ENCODE measurements at places on chromosomes 6 and 20.

DNA sequence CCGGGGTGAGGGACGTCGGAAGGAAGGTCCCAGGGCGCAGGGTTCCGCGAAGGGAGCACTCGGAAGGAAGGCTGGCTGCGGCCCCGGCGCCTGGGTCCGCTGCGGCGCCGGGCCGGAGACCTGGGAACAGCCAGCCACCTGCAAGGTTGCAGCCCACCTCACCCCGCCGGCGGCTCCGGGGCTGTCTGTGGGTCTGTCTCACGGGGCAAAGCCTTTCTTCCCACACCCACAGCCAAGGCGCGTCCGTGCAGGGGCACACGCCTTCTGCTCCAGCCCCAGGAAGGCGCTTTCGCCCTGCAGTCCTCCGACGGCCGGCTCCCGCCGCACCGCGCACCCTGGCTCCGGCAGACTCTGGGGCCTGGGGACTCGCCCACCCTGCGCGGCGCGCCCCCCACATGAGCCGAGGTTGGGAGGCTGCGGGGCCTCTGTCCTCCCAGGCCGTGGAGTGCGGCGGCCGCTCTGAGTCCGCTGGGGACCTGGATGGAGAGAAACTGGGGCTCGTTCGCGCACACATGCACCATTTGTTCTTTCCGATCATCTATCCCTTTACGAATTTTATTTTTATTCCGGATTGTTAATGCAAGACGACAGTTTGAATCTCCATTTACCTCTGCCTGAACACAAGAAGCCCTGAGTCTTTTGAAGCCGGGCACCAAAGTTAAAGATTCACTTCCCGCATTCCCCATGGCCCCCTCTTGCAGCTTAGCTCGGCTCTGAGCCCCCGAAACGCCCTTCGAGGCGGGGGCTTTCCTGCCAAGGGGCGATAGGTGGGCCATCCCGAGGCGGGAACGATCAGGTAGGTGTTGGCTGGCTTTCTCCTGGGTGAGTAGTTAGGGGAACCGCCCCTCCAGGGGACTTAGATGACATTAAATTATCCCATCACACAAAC, 4.5 kb upstream of the FOXC1 start:
- DNase-seq: no peak

GRCh38 chr6:116779573-116780164, 14.2 kb upstream of the FAM162B start:
- no peak for DNase-seq

DNA sequence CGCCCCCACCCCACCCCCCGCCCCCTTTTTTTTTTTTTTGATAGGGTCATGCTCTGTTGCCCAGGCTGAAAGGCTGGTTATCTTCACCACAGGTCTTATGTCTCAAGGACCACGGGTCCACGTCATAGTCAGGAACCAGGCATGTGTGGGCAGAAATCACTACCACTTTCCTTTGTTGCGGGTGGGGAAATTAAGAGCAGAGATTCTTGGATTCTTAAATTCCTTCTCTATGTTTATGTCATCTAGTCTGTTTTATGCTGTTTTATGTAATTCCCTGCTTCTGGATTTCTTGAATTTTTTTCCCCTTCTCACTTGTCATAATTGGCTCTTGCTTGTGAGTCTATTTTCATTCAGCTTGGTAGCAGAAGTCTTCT, 25.8 kb upstream of the PLCG1 start:
- DNase-seq: no peak

DNA sequence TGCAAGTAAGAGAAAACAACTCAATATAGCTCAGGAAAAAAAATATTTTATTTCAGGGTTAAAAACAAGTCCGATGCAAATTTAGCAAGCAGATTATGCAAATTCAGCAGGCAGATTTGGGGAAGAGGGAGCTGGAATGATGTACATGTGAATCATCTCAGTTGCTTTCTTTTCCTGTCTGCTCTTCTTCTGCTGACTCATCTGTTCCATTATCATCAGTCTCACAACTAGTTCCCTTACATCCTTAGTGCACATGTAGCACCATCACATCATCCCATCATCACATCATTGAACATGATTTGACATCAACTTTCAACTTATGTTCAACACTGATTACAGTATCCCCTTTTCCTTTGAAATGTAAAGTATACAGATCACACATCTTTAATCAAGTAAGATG, 11.5 kb upstream of the DEFB113 start:
- DNase-seq: no peak

DNA sequence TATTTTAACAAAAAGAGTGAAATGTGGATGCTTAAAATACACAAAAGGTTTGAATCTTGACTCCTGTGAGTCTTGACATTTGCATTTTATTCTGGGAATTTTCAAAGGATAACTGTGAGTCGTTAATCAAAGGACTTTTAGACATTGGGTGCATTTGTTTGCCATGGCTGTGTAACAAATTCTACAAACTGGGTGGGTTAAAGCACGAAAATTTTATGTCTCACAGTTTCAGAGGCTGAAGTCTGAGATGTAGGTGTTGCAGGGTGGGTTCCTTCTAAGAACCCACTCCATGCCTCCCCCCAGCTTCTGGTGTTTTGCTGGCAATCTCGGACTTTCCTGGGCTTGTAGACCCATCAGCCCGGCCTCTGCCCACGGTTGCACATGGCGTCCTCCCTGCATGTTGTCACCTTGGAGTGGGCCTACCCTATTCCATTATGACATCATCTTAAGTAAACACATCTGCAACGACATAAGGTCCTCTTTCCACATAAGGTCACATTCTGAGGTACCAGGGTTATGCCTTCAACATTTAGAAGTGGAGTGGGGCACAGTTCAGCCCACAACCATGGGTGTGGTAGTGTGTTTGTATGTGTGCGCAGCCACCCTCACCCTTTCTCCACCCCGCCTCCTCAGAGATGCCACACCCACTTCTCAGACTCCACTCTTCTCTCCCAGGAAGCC, 113.1 kb downstream of the FOXA2 start:
- DNase-seq: no peak

DNA sequence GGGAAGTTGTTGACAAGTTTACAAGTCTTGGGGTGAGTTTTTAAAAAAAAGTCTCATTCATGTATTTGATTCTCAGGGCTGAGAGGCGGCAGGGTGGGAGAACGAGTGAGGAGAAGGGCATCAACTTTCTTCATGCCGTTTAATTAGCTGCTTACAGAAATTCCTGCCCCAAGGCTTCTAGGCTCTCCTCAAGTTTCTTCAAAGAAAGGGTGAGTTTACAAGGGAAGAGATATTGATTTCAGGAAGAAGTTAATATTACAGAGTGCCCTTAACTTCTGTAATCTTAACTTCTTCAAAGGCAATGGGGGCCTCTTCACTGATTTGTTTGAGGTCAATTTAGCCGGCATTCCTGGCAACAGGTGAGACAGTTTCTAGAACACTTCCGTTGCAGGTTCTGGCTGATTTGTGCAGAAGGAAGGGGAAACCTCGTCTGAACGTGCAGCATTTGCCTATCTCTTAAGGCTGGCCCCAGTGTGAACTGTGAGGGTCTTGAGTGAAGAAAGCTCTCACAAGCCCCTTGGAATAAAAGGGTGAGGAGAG, 3.4 kb upstream of the COL12A1 start:
- no peak for DNase-seq

DNA sequence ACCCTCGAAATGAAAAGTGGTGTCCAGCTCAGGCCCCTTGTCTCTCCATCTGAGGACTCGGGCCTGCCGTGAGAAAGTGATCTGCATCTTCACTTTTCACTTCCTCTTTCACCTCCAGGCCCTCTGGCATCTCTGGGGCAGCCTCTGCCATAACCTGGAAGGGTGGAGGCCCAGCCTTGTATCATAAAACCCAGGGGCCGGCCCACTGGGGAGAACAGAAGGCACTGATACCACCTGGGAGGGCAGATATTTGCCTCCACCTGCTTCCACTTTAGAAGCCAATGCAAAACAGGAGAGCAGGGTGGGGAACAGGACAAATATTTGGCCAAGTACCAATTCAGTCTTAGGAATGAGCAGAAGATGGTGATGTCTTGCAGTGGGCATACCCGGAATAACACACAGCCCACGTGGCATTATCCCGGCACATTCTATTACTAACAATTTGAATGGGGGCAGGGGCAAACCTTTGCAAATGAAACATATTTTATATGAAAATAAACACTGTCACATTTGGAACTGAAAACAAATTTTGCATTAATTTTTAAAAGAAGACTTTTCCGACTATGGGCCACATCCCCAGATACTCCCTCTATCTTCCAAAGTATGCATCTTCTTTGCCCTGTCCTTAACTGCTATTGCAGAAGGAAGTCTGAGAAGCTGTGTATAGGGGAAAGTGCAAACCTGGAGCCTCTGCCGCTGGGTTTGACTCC, 69.2 kb upstream of the TBC1D7 start:
- no peak for DNase-seq

- no peak for DNase-seq
These were observed 50.5 kb downstream of the HNF4A start for GRCh38 chr20:44405785-44406571.

DNA sequence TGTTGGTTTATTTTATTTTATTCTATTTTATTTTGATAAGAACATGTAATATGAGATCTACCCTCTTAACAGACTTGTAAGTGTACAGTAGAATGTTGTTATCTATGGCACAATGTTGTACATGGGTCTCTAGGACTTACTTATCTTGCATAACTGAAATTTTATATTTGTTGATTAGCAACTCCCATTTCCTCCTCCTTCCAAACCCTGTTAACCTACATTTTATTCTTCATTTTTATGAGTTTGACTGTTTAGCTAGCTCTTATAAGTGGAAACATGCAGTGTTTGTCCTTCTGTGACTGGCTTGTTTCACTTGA, 37.9 kb upstream of the BCAS1 start:
- DNase-seq: no peak

DNA sequence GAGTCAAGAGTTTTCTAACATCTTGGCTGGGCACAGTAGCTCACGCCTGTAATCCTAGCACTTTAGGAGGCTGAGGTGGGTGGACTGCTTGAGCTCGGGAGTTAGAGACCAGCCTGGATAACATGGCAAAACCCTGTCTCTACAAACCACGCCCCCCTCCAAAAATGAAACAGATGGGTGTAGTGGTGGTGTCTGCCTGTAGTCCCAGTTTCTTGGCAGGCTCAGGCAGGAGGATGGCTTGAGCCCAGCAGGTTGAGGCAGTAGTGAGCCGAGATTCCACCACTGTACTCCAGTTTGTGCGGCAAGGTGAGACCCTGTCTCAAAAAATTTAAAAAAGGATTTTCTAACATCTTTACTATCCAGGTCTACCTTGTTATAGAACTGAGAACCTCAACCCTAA, 22.0 kb downstream of the FAM8A1 start:
- DNase-seq: peak; percentile 48

DNA sequence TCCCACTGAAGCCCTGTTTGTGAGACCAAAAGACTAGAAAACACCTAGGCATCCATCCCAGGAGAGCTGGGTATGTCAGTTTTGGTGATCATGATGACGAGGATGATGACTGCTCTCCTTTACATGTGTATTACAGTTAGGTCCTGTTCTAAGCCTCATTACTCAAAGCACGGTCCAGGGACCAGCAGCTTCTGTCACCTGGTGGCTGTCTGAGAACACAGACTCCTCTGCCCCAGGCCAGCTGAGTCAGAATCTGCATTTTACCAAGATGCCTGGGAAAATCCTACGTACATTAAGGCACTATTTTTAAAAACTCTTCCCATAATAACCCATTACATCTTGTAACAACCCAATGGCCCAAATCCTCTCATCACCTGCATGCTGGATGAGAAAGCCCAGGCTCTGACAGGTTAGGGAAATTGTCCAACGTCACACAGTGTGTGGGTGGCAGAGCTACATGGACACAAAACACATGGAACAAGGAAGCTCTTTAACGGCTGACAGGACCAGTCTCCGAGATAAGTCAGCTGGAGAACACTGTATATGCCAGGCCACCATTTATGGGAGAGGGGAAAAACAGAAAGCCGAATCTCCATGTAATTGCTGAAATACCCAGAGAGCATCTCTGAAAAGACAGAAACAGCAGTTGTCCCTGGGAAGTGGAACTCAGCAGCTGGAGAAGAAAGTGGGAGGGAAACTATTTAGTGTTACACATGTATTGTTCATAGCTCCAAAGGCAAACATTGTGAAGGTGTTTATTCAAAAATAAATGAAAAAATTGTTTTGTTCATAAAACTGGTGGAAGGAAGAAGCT, 65.4 kb downstream of the BMP7 start:
- DNase-seq: no peak

DNA sequence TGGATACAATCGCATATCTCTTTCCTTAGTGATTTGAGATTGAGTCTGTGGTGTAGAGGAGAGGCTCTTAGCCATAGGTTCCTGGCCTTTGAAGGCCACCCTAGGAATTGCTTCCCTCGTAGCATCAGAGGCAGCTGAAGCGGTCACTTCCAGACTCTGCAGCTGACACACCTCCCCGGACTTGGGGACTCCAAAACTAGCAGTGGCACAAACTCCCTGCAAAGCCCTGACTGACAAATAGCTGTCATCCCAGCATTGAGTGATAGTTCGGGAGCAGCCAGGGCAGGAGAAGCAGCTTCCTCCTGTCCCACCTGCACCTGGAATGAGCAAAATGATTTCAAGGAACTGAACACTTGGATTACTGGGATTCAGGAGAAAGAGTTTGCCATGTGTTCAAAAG, 100.5 kb upstream of the QKI start:
- no peak for DNase-seq

- DNase-seq: no peak
These were observed 2.1 kb upstream of the E2F1 start for GRCh38 chr20:33687993-33688937.

DNA sequence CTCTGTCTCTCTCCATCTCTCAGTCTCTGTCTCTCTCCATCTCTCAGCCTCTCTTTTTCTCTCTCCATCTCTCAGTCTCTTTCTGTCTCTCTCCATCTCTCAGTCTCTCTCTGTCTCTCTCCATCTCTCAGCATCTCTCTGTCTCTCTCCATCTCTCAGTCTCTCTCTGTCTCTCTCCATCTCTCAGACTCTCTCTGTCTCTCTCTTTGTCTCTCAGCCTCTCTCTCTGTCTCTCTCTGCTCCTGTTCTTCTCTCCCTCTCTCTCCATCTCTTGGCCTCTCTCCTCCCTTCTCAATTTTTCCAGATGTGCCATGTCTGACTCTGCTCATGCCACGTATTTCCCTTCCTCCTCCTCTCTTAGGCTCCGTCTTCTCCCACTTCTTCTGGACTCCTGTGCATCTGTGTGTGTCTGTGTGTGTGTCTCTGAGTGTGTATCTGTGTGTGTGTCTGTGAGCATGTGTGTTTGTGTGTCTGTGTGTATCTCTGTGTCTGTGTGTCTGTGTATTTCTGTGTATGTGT, 72.7 kb downstream of the SRC start:
- no peak for DNase-seq

GRCh38 chr6:146560607-146561006, 17.0 kb downstream of the RAB32 start:
- no peak for DNase-seq

DNA sequence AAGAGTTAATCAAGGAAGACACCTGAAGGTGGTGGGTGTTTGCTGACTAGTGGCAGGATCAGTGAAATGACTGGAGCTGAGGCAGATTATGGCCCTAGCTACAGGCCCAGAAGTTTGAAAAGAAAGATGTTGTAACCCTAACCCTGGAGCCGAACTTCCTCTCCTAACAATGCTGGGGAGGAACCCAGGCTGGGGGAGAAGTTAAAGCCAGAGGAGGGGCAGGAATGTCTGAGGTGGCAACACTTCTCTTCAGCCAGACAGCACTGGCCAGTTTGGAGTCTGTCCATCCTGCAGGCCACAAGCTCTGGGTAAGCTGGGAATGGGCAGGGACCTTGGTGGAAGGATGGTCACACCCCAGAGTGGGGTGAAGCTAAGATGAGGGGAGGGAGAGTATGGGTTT, at the start of gene LST1:
Gene LST1, plus strand, starts transcription at position 270 of the 400 bp plus-strand sequence. CDS start 1,023 bp downstream, outside the sequence.
- DNase-seq: no peak

- no peak for DNase-seq
These were observed 23.2 kb upstream of the FOXP4 start for GRCh38 chr6:41522780-41523548.

GRCh38 chr6:29617782-29618554, 15.0 kb downstream of the GABBR1 start:
- DNase-seq: no peak

Measured in left ventricle myocardium superior (tissue), 1 donor.